ENCODE measurements at places on chromosomes 2 and 18.
A peak's percentile ranks its signal among the peaks of the same experiment; 100 is the strongest.

DNA sequence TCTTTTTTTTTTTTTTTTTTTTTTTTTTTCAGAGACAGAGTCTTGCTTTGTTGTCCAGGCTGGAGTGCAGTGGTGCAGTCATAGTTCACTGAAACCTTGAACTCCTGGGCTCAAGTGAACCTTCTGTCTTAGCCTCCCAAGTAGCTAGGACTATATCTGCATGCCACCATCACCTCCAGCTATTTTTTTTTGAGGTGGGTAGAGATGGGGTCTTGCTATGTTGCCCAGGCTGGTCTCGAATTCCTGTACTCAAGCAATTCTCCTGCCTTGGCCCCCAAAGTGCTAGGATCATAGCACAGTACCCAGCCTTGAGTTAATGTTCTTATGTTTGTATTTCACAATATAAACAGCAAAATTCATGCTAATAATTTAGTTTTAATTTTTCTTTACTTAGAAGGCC is 62.9 kb upstream of the IGFBP2 start:
- no peak for DNase-seq

DNA sequence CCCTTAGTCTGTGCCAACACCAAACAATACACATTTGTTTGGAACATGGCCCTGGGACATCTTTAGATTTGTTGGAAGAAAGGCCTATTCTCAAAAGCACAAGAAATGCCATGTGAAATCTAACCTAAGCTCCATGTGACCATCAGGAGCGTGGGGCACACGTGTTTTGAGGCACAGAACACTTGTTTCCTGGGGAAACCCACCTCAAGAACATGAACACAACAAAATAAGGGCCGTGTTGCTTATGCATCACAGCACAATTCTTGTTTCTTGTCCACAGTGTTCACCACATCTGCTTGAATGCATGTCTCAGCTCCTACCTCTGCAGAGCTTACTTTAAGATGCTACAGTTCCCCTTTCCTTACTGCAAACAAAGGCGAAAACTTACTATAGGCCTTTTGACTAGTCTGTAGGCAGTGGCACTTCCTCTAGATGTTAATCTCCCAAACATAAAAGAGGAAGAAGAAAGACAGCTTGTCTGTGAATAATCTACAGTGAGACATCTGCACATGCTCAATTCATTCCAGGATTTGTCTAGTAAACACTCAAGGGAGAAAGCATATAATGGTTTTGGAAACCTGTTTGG is 165.0 kb downstream of the ANKRD44 start:
- no peak for DNase-seq

DNA sequence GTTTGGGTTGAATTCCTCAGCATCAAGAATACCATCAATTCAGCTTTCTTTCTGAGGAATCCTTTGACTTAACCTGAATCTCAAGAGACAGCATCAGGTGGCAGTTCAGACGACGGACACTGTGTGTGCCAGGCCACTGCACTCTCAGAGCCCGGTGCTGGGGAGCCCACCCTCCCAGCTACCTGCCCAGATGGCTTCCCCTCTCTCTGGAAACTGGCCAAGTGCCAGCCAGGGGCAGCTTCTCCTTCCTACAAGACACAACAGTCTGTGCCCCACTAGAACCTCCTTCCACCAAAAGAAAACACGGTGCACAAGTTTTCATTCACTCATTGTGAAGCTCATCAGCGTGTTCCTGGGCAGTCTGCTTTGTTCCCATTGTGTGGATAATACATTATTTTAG is 28.5 kb downstream of the MAL start:
- DNase-seq: no peak

DNA sequence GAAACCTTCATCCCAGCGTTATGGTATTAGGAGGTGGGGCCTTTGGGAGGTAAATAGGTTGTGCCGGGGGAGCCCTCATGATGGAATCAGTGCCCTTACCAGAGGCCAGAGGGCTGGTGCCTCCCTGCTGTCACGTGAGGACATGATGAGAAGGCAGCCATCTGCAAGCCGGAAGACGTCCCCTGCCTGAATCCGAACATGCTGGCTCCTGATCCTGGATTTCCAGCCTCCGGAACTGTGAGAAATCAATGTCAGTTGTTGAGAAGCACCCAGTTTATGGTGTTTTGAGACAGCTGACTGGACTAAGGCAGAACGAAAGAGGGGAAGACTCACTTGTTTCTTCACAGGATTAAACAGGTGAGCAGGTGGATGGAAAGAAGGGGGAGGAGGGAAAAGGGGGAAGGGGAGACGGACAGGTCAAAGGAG is 13.0 kb upstream of the KLF11 start:
- no peak for DNase-seq

DNA sequence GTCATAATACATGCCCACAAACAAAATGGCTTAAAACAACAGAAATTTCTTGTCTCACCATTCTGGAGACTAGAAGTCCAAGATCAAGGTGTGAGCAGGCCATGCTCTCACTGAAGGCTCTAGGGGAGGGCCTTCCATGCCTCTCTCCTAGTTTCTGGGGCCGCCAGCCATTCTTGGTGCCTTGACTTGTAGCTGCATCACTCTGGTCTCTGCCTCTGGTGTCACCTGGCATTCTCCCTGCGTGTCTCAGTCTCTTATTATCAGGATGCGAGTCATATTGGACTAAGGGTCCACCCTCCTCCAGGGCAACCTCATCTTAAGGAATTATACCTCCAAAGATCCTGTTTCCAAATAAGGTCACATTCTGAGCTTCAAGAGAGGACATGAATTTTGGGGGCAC is 76.1 kb downstream of the KCNF1 start:
- no peak for DNase-seq

GRCh38 chr18:8412117-8412516 is 197.1 kb upstream of the RAB12 start:
- no peak for DNase-seq

DNA sequence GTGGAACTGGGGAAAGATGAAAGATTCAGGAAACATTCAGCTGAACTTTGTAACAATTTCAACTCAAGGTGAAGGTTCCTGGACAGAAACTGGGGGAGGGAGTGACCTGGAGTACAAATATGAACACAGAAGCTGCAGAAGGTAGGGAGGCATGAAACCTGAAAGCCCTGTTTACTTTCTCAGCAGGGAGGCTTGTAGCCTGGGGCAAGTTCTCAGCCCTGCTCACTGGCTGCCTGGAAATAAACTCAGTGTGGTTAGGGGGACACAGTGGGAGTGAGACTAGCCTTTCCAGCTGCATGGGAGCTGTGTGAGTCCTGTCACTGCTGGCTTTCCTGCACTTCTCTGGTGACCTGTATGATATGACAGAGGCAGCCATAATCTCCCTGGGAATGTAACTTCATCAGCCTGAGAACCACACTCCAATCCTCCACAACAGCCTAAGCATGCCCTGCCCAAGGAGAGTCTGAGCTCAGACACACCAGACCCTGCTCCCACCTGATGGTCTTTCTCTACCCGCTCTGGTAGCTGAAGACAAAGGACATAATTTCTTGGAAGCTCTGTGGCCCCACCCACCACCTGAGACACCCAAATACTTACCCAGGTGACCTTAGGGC is 77.0 kb downstream of the ZSWIM2 start:
- no peak for DNase-seq

DNA sequence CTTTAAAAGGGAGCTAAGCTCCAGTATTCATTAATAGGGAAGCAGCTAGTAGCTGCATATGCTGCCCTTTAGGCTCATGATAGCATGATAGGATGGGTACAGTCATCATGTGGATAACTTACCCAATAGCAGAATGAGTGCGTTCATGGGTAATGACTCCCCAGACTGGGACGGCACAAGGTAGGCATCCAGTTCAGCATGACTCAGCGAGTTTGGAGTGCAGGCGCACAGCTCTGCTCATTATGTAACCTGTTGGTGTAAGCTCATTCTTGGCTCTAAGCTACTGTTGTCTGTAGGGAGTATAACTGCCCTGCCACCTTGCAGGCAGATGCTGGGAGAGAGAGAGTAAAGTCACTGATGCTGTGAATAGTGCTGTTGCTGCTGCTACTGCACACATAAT is 209.2 kb upstream of the SYT4 start:
- no peak for DNase-seq

- DNase-seq: no peak
These were observed 382.6 kb upstream of the CDH2 start for GRCh38 chr18:28559511-28559910.

- DNase-seq: no peak
These were observed 34.9 kb downstream of the CIB4 start for GRCh38 chr2:26605999-26606846.

DNA sequence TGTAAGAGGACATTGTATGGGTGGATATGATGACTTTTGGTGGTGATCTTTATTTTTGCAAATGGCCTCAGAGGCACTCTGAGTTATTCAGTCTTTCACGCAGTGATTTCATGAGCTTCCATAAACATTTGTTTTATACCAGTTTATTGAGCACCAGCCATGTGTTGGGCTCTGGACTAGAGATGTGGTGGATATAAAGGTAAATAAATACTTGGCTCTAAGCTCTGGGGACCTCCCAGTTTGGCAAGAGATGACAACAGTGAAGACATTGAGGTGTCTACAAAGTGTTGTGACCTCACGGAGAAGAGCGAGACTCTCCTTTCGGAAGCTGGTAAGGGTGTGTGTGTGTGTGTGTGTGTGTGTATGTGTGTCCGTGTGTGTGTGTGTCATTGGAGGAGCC is 146.4 kb downstream of the TANC1 start:
- DNase-seq: no peak

DNA sequence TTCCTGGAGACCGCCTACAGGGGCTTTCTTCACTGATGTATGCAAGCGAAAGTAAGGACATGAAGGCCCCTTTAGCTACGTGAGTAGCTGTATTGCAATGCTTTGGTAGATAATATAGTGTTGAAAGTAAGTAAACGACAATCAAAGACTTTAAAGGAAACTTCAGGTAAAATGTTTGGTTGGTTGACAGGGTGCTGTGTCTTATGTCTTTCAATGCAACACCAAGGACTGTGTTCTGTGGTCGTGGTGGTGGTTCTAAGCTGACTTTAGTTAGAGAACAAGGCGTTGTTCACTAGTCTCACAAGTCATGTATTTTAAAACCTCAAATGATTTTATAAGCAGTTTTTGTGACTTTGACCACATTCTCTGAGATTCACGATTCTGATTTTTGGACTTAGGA is 58.0 kb upstream of the CABYR start:
- no peak for DNase-seq

DNA sequence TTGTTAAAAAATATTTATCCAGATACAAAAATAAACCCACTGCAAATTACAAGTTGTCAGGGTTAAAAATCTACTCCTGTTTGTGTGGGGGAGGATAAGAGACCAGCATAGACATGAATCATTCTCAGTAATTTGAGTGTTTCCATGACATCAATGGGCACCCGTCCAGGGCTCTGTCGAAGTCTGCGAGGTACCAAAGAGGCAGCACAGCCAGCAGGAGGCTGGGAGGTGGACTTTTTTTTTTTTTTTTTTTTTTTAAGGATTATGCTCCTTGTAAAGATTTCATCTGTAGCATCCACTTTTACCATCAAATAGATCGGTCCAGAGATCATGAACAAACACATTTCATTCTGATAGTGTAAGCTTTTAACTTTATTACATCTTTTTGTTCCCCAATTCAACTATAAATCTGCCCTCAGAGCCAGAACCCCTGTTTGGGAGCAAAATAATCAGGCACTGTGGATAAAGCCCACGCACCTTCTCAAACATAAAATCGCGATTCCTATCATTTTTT is 182.0 kb downstream of the TCF4 start:
- no peak for DNase-seq

GRCh38 chr2:70340075-70340474 is 38.2 kb upstream of the FAM136A start:
- DNase-seq: no peak

GRCh38 chr2:14756981-14757657 is 124.6 kb downstream of the LRATD1 start:
- DNase-seq: peak; percentile 3

DNA sequence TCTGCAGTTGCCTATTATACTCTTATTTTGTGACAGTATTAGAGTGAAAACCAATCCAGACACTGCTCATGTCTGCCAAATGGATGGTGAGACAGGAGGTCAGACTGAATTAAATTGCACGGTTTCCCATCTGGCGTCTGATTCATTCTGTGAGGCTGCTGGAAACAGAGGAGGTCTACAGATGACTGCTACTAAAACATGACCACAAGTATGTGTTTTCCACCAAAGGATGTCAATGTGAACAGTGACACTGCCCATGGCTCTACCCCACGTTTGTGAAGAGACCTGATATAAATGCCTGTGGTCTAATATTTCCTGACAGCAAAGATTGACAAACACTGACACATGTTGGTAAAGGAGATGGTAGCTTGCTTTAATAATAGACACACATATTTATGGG is 104.3 kb upstream of the ST6GAL2 start:
- DNase-seq: no peak

GRCh38 chr2:216739035-216739434 is 43.7 kb upstream of the IGFBP5 start:
- DNase-seq: no peak

- no peak for DNase-seq
These were observed 8.4 kb upstream of the ZAP70 start for GRCh38 chr2:97704989-97705388.

DNA sequence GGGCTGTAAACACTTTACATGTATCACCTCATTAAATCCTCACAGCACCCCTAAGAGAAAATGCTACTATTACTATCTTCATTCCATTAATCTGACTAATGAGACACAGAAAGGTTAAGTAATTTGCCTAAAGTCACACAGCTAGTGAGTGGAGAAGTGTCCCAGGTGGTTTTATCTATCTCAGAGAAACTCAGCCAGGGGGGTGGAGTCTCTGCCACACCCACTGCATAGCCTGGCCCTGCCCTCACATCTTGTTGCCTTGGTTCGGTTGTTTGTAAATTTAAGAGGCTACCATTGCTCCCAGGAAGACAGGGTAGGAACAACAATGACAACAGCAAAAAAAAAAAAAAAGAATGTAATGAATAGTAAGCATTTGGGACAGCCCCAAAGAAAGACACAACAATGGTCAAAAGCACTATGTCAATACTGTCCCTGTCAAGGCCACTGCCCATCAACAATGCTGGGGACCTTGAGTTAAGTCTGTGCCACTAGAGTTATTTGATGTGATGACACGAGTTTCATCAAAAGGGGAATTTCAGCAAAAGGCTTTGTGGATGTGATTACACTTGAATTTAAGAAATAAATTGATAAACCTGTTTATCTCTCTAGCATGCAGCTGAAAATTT is 17.5 kb downstream of the CYRIA start:
- DNase-seq: no peak

DNA sequence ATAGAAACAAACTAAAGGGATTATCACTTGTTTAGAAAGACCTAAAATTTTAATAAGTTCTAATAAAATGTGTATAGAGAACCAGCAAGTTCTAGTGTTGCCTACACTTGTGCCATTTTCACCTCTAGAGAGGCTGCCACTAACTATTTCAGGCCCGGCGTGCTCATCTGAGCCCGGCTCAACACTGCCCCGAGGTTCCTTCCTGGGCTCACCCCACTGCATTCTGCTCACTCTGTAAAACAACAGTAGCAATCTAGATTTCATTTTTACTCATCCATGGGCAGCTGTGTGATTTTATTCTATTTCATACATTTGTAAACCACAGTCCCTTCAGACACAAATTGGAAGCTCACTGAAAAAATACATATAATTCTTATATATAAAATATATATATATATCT is 253.2 kb downstream of the L3MBTL4 start:
- DNase-seq: no peak

Data from frontal cortex (tissue), 4 donors.